ENCODE measurements at places on chromosomes 4 and X.

DNA sequence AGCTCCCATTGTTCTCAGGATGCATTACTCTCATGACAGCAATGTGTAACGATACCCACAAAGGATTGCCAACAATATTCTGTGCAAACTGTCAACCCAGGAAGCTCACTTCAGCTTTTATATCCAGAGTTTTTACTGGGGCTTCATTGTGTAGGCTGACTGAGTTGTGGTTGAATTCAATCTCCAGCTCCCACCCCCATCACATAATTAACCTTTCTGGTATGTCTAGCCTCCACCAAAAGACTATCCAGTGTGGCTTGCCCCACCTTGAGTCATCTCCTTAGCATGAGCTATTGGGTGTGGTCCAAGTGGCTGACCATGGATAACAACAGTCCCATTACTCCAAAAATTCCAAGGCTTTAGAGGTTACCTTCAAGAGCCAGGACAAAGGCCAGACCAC is 17.7 kb upstream of the TAB3 start:
- no peak for DNase-seq

DNA sequence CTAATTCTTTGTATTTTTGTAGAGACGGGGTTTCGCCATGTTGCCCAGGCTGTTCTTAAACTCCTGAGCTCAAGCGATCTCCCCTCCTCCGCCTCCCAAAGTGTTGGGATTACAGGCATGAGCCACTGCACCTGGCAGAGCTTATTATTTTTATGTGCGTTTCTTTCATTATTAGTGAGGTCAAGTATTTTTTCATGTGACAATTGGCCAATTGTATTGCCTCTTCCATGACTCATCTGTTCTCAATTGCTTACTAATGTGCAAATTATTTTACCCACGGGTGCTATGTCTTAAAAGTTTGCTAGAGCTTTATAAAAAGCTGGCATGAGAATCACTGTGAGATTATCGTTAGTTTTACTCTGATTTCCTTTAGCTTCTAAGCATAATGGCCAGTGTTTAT is 13.0 kb upstream of the ARX start:
- no peak for DNase-seq

DNA sequence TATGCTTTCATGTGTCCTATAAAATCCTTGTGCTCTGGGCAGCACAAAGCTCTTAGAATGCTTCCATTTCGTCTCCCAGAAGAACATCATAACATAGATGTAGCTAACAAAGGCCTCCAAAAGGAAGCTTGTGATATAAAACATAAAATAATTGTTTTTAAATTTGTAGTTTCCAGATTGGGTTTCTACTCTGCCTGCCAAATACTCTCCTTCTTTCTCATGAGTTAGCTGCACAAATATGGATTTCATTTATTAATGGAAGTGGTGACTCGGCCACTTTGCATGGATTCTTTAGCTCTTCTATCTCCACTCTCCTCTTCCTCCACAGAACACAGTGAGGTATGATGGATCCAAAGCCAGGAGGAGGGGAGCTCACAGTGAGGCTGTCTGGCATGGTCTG is 265.4 kb downstream of the COL25A1 start:
- no peak for DNase-seq

DNA sequence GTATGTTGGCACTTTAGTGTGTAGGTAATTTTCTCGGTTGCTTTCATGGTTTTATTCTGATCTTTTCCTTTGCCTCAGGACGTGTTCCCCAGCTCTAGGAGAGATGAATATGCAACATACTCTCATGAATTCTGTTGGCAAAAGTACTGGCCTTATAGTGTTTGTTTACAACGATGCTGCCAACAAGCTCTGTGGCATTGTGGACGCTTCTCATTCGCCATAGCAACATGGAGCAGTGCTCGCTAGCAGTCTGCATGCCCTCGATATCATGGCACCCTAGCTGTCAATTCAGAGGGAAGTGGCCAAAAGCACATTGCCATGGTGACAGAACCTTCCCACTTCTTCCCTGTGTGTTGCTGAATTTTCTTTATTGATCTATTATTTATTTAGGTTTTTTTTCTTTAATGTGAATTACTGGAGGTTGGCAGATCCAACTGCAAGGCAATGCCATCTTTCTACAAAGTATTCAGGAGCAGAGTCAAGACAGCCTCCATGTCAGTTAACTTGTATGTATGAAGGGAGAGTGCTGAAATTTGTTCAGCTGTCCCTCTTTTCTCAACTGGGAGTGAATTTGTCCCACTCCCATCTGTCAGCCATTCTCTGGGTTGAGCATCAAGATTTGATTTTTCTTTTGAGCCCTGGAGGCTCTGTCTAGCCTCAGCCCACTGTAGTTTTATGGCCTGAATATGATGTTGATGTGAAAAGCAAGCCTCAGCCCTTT is 224.9 kb upstream of the VCX3A start:
- DNase-seq, result no peak

DNA sequence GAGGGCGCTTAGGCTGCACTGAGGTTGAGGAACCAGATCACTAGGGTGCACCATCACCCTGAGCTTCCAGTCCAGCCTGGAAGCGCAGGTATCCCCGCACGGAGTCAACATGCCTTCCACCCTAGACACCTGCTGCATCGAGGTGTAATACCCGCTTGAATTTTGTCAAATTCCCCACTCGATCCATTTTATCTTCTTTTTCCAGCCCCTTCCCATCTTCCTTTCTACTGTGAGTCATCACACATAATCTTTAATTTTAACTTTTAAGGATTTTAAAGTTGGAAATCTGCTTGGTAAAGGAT is 821 bp downstream of the PLK4 start:
- DNase-seq, result no peak

Measured in amniotic stem cell (primary cell).